ENCODE measurements at places on chromosomes 1 and 21. TPM values are rescaled to one million over a fixed set of nuclear protein-coding genes. Genes with fewer than 3 reads are reported as not detected.

Gene LCE2C
- polyA plus RNA-seq: not detected

GRCh38 chr1:24770881-24771280 lies 25.6 kb downstream of the CLIC4 start:
- no peak for DNase-seq

Gene FCRL5
- not detected for polyA plus RNA-seq

DNA sequence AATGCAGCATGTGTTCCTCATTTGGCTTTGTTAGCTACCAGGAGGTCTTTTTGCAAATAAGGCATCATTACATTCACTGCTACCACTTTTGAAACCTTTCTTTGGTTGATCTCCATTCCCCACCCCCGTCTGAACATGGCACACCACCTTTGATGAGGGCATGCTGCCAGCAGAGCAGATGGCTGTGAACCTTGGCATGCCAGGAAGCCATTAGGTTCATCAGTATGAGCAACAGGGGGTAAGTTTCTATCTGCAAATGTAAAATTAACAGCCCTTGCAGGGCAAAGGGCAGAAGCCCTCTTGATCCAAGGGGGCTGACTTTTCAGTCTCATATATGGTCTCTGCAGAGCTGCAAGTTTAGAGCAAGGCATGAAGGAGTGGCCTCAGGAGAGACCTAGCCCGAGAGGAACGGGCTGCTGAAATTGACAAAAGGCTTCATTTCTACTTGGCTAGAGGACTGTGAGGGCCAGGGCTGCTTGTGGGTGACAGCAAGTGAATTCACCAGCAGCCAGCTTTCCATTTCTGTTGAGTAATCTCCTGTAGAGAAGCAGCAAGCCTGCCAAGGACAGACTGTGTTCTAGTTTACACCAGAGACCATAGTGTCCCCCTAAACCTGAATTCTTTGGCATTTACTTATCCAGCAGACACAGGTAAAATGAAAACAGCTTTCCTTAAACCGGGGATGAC lies 127.9 kb downstream of the ZNF326 start:
- no peak for DNase-seq

All from immature natural killer cell (primary cell).